NCI-H524 (cell line): ENCODE measurements at places on chromosomes 4 and X.

DNA sequence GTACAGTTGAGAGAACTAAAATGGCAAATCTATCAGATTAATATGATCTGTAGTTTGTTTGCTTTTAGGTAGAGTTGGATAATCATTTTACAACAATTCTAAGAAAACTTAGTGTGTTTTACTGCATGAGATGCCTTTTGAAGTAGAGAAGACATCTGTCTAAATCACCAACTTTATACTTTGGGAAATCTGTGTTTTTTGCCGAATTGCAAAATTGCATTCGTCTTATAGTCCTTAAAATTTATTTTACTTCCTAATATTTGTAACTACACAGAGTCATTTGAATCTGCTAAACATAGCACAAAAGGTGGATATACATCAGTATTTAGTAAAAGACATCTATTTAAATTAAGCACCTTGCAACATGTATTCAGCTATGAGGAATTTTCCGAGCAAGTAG lies 100.0 kb downstream of the CCSER1 start:
- no peak for DNase-seq

DNA sequence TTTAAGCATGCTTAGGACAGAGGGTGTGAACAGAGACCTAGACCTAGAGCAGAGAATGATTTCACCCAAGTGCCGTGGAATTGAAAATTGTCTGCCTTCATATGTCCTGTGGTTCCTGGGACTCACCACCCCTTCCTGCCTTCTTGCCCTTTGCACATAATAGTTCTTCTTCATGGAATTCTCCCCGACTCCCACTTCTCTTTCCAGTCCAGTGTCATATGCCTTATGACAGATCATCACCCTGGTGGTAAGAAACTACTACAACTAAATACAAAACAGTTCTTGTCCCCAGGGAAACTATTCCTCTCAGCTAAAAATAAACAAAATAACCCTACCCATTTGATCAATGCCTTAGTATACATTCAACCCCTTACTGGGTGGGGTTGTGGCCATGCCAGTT lies 43.3 kb downstream of the BMPR1B start:
- no peak for DNase-seq

GRCh38 chr4:52407545-52407944 lies 251.6 kb downstream of the USP46 start:
- no peak for DNase-seq

DNA sequence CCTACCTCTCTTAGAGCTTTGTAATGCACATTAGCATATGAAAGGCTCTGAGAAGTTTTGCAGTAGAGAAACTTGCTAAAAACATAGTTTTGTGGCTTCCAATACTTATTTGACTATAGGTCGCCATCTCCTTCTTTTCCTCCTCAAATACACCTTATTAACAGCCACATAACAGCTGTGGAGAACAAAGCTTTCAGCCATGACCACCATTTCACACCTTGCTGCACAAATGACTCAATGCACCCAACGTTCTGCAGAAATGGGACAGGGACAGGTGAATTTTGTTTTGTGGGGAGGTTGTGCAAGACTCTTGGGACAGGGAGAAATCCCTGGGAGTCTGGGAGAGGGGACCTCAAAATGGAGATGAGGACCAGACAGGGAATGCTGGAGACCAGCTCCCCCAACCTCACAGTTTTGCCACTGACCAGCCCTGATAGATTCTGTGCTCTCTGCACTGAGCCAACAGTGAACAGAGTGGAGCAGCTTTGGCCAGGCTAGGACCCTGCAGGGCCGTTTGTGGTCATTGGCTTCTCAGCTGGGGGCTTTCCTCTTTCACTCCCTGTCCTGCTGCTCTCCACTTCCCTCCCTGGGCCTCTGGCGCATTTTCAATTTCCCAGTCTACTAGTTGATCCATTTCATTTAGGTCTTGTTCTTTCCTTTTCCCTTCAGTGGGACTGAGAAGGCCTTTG lies 16.6 kb downstream of the FRMPD3 start:
- no peak for DNase-seq

DNA sequence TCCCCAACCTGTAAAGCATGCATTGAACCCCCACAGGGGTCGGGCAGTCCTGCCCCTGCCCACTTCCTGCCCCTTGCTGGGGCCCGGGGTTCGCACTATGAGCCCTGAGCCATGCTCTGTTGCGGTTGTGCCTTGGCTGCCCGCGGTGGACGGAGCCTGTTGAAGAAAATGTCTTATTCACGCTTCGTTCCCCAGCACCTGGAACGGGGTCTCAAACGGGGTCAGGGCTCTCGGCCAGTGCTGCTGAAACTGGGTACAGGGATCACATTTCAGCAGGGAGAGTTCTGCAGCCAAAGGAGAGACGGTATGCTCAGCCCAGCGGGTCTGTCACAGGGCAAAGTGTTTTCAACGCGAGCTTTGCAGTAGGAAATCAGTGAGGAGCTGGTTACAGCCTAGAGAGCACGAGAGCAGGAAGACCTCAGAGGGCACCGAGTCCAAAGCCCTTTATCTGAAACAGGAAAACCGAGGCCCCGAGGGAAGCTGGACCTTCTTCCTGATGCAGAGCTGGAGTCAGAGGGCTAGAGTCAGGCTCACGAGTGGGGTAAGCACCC lies 46.3 kb upstream of the AFAP1 start:
- DNase-seq = no peak

DNA sequence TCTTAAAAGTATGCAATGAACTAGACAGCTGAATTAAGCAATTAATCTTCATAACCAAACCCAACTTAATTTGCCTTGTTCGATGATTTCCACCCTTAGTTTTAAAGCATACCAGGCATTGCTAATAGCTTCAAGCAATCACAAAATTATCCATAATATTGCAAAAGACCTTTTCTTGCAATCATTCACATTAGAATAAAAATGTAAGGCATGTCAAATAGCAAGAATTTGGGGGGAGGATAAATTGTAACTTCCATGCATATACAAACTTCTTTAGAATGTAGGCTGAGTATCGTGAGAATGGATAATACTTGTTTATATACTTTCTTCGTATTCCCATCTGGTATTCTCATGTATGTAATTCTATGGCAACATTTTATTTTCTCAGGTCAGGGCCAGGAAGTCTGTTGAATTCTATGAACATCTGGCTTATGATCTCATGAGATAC lies 28.7 kb upstream of the BMP2K start:
- no peak for DNase-seq

DNA sequence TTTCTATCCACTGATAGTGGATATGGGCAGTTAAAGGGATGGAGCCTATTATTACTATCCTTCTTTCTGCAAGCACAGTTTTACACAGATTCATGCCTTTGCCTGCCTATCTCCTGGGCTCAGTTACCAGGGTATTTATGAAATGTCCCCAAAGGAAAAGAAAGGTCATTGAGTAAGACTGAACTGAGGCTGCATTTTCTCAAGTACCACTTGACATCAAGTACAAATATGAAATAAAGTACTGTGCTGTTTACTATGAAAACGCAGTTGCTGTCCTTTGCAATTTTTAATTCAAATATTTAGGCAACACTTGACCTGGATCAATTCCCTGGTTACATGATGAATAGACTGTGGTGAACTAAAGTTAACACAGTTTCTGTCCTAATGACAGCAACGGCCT lies 23.5 kb upstream of the SPANXN4 start:
- no peak for DNase-seq

DNA sequence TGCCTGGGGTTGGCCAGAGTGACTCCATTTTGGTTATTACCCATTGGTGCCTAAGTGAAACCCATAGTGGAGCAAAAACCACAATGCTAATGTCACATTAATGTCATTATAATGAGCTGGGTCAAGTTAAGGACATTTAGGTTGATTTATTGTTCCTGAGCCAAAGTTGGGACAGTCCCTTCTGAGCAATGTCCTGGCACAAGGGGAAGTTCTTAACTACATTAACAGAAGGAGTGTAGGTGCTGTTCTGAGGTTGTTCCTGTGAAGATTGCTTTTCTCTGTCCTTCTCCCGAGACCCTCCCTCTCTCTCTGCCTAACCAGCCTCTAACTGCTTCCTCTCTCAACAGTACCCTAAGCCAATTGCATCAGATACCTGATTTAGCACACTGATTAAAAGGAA lies 1956.8 kb upstream of the PCDH10 start:
- no peak for DNase-seq
